ENCODE measurements at places on chromosomes 2 and 18.

- no peak for DNase-seq
Measured at GRCh38 chr2:33645861-33646260, 46.8 kb upstream of the FAM98A start.

GRCh38 chr2:45353879-45354278 lies 257.2 kb downstream of the SRBD1 start:
- DNase-seq = peak; percentile 94

DNA sequence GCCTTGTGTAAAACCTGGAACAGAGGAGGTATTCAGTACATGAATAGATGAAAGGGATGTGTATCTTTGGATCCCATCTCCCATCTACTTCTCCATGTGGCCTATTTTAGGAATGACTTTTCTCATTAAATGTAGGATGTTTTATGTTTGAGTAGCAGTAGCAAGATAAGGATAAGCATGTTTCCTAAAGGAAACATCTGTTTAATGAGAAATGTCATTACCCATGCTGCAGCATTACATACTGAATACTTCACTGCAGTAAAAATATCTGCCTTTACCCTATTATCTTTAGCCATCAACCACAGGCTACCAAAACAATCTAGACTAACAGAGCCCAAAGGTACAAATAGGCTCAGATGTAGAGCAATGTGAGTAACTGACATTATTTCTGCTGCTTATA lies 419.2 kb upstream of the CYRIA start:
- DNase-seq = no peak

- DNase-seq = no peak
Measured at GRCh38 chr2:197079414-197079813, 152.9 kb upstream of the PGAP1 start.

GRCh38 chr18:55324166-55324565 lies 263.8 kb downstream of the TCF4 start:
- DNase-seq = no peak

GRCh38 chr2:6896930-6897759 lies 19.6 kb downstream of the RSAD2 start:
- no peak for DNase-seq

DNA sequence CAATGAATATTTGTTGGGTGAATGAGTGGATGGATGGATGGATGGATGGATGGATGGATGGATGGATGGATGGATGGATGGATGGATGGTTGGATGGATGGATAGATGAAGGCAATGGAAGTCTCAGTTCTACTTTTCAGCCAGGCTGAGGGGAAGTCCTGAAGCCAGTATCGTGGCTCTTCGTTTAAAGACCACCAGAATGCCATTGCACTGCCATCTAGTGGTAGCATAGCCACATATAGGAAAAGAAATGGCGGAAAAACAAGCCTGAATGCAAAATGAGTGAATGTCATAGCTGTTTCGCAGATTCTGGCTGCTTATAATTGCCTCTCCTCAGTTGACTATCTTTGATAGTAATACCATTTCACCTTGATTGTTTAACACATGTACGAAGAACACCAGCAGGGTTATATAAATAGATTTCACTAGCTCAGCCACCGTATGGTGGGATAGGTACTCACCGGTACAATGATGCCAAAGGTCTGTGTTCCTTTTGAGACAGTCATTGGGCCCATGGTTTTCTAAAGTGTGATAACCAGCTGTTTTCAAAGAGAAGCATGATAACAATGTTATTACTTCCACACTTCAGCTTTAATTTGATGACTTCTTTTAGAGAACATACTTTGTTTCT lies 62.3 kb upstream of the GREB1L start:
- peak; percentile 56 for DNase-seq

- DNase-seq = no peak
Measured at GRCh38 chr18:6744816-6745455, 15.4 kb downstream of the ARHGAP28 start.

DNA sequence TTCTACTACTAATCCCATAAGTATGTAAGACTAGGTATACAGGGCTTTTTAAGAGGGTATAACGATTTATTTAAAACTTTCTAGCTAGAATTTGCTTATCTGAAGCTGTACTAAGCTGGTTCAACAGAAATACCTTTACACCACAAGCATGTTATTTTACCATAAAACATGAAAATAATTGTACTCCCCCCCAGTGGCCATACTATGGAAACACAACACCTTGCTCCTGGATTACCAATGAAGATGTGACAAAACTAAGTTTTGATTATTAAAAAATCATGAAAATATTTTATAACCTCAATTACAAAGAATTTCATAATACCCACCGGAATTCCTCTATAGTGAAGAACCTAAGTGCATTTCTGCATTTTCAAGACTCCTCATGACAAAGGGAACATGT lies 27.3 kb downstream of the LPIN2 start:
- no peak for DNase-seq

GRCh38 chr18:76977108-76977621 lies 154.8 kb downstream of the ZNF236 start:
- peak; percentile 24 for DNase-seq
